Dermis microvascular lymphatic vessel endothelial cell (primary cell): ENCODE measurements at places on chromosomes 12 and 14.

GRCh38 chr12:92602476-92602875 lies 100.3 kb upstream of the PLEKHG7 start:
- no peak for DNase-seq

- DNase-seq = no peak
Observed at GRCh38 chr12:94309373-94309772, 150.3 kb downstream of the CEP83 start.

- DNase-seq = no peak
Observed at GRCh38 chr12:69816082-69816481, 8.9 kb upstream of the MYRFL start.

- no peak for DNase-seq
Observed at GRCh38 chr12:103839103-103839502, 1.9 kb downstream of the NT5DC3 start.

DNA sequence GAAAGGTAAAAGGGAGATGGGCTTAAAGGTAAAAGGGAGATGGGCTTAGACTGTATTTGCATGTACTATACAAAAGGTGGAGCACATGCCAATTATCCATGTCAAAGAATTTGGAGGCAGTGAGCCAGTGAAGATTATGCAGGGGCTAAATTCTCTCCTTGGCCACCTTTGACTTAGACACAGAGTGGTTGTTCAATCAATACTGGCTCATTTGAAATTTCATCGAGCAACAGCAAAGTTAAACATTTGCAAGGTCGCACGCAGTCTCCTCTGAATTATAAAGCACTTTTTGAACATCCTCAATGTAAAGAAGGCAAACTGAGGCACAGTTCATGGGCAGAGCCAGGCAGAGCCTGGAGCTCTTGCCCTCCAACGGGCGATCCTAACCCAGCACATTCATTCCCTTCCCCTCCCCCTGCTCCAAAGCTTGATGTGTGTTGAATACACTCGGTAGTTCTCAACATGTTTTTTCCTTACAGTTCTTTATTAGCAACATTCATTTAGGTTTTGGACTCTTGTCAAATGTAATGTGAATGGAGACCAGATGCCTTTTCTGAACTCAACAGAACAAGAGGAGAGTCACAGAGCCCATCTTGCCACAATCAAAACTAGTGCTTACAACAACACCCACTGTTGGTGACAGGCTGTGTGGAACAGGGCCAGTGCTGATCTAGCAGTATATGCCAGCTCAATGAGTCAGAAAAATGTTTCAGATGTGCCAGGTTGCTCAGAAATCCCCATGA lies 169.7 kb upstream of the G2E3 start:
- no peak for DNase-seq

DNA sequence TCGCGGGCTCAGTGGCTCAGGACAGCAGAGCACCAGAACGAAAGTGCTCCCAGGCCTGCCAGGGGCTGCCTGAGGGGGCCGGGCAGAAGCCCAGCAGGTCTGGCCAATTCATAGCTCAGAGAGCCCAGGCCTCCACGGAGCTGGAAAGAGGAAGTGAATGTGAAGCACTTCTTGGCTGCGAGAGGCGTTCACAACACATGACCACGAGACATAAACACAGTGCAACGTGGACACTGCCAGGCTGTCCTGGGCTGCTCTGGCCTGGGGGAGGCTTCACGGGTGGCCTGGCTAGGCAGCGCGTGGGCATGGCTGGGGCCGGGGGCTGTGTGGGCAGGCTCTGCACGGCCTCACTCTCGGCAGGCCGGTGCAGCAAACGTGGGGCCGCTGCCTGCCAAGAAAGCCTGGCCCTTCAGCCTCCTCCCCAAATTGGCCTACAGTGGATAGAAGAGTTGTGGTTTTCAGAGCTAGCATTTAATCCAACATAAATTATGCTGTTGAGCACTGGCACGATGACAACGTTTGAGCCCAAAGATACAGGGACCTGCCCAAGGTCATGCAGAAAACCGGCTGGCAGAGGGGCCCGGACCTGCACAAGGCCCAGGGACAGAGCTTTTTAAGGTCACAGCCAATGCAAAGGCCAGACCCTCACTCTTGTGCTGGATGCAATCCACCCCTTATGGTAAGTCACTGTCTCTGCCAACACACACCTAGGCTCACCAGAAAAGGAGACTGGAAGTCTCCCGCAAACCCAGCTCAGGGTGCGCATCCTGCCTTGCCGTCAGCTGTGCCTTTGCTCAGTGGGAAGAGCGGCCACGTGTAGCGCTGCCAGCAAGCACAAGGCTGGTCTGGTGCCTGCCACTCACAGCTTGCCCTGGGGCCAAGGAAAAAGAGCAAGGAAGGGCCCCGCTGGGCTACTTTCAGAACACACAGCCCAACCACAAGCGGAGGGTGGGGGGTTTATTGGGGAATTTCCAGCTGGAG lies 8.6 kb downstream of the SLC25A29 start:
- peak; percentile 70 for DNase-seq

DNA sequence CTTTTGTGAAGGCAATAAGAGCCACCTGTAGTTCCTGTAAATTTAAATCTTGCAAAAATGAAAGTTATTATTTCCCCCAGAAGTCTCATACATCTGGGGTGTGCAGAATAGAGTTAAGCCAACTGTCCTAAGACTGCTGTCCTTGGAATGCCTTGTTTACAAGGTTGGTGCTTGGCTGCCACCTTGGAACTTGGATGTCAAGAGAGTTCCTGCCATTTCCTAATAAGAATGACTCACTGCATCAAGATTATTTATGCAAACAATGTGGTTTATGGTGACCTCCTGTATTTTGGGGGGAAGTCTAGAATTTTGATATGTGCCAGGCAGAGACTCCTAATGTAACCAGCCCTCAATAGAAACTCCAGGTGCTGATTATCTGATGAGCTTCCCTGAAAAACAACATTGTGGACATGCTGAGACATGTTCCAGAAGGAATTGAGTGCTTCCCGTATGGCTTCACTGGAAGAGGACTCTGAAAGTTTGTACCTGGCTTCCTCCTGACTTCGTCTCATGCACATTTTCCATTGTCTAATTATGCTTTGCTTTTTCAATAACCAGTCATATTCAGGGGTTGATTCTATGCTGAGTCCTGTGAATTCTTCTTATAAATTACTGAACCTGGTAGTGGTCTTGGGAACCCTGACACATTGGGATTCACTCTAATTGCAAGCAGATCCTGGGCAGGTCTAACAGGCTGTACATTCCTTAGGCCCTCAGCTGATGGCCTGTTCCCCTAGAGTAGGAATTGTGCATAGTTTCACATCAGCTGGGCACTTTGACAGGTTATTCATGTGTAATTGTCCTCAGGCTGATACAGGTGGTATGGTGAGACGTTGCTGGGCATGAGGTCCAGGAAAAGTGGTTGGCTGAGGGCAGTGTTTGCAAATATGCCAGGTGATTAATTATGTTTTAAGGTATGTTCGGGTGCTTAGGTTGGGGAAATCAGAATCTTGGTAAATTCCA lies 1370.7 kb upstream of the TMEM132C start:
- no peak for DNase-seq

DNA sequence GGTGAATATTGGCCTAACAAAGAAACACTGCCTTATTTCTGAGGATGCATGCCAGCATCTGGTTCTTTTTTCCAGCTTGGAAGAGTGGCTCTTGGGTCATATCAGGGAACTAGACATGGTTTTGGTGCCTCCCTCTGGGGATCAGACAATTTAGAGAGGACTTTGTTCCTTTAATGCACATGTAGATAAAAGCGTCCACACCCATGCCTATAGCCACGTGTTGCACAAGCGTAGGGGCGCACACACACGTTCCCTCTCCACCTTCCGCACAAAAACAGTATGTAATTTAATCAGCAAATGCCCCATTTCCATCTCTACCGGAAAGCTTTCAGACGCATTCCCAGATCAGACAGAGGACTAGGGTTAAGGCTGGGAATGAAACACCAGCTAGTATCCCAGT lies 61.7 kb upstream of the RIC8B start:
- DNase-seq = no peak

DNA sequence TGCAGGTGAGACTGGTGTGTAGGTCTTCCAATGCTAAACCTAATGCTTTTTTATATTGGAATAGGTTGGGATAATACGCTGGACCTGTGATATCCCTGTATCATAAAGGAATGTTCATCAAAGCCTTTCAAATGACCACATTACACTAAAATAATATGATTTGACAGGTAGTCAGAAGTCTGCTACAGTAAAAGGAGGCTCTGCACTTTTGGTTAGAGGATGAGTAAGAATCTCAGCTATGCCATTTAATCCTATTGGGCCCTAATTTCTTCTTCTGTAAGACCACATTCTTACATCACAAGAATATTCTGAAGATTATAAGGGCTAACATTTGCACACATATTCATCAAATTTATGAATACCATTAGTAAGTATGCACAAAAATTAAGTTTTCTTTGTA lies 250.5 kb upstream of the FLRT2 start:
- DNase-seq = no peak

DNA sequence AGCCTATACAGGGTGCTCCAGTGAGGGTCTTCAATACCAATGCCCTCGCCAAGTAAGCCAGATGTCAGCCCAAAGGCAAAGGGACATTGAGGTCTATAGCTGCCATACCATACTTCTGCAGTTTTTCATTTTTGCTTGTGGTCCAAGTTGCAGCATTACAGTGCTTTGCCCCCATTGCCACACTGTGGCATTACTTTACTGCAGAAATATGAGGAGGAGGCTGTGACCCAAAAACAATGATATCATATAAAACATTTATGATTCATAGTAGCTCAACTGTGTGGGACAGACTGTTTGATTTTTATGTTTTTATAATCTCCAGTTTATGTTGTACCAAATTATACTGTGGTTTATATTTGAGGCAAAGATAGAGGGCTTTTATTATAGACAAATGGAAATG lies 64.1 kb downstream of the KIAA0586 start:
- no peak for DNase-seq

GRCh38 chr12:52515927-52516831 lies 4.0 kb downstream of the KRT5 start:
- DNase-seq = no peak

DNA sequence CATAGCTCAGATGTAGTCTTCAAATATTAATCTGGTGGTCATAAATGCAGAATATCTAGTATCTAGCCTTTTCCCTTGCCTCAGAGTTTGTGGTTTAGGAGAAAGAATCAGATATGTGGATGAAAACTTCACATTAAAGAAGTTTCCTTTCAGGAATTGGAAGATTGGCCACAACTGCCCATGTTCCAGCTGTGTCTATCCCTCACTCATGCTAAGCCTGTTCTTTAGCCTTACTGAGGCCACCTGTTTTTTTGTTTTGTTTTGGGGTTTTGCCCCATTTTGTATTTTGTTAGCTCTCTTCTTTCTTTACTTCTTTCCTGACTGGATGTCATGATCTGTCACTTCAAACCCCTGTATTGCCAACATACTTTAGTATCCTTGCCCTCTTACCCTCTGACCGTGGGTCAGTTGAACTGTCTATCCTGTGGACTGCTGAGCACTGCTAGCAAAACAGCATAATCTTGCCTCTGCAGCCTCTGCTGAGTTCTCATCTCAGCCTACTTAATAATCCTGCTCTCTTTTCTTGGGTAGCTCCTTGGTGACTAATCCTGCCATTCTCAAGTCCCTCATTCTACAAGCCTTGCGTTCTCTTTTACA lies 22.0 kb upstream of the CCT2 start:
- DNase-seq = no peak

- DNase-seq = peak; percentile 16
Observed at GRCh38 chr12:132886529-132887477, 602 bp downstream of the CHFR start.

GRCh38 chr12:123097561-123098084 lies 53.3 kb downstream of the PITPNM2 start:
- no peak for DNase-seq

- no peak for DNase-seq
Observed at GRCh38 chr12:26396402-26396801, 201.0 kb downstream of the SSPN start.

GRCh38 chr12:1655225-1655788 lies 26.3 kb downstream of the WNT5B start:
- no peak for DNase-seq

DNA sequence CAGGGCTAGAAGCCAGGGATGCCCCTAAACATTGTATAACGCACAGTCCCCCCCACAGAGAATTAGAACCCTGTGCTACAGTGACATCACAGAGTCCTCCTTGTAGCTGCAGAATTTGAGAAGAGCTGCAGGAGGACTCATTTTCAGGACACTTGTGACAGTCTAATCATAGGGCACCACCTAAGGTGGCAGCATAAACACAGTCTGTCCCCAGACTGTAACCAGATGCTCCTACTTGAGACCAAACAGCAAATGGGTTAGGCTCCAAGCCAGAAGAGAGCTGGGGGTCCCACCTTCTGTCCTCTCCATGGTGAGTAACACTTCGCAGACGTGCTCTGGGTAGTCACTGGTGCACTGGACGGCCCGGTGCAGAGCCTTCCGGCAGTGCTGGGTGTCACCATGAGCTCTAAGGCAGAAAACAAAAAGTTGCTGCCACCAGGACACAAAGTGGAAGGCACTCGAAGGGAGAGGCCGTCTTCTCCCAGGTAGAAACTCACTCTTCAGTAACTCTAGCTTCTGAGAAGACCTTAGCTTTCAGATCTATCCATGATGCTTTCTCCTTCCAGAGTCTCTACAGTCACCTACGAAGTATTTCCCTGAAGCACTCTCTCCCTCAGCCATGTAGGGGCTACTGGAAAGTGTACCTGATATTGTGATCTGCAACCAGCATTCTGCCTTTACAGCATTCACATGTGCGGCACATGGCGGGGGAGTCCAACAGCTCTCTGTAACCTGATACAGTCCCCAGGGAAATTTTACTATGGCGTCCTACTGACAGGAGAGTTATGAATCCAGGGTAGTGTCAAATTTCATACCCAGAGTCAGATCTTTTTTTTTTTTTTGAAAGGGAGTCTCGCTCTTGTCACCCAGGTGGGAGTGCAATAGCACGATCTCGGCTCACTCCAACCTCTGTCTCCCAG lies 17.1 kb downstream of the FICD start:
- no peak for DNase-seq

DNA sequence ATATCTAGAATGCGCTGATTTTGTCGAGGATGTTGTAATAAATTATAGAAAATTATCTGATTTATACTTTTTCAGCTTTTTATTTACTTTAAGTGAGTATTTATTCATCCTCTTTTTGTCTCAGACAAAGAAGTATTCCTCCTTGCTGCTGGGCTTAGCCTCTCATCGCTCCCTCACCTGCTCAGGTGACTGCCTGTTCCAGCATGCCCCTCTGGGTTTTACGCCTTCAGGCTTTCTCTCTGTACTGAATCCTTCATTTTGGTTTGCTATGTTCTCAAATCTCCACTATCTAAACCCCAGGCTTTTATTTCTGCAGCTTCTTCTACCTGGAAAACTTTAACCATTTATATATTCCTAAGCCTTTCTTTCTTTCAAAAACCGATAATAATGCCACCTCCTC lies 1650.9 kb upstream of the SEL1L start:
- DNase-seq = no peak

- no peak for DNase-seq
Observed at GRCh38 chr14:44494137-44494536, 12.9 kb downstream of the FSCB start.

DNA sequence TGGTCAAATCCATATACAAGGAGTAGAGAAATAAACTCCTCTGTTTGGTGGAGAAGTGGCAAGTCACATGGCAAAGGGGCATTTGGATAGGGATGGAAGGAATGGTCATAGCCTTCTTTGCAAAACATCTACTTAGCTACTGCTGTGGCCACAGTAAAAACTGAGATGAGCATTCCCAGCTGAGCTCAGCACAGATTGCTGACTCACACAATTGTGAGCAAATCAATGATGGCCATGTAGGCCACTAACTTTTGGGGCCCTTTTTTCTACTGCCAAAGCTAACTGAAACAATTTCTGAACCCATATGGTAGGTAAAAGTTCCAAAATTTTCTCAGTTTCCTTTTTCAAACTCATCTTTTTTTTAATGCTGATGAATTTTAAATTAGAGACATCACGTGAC lies 31.6 kb downstream of the DUSP6 start:
- no peak for DNase-seq

GRCh38 chr14:49367696-49368095 lies 218.5 kb downstream of the RPS29 start:
- no peak for DNase-seq
